ENCODE measurements at places on chromosomes 5 and 9. TPM values are rescaled to one million over a fixed set of nuclear protein-coding genes. Genes with fewer than 3 reads are reported as not detected.

Gene F2RL2
- total RNA-seq, result 21.7 TPM

Gene MRPL36
- total RNA-seq, result 85.9 TPM

Gene AJM1
- 0.18 TPM for total RNA-seq

DNA sequence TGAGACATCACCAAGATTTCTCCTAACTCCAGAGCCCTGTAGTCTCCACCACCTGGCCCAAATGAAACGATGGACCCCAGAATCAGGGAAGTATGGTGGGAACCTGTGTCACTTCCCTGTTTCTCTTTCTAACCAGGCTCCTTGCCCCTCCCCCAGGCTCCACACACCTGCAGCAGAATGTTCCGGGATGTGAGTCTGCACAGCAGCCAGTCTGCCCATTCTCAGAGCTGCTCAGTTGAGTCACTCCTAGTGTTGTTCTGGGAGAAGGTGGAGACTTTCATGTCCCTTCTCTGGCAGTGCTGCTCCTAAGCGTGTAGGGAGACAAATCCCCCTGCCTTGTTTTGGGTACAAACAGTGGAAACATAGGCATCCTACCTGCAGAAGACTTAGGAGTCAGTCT, 76.0 kb upstream of the XPA start:
- H3K4me3 ChIP-seq, result no peak overlapping the region
- H3K27ac ChIP-seq, result no peak overlapping the region
- DNase-seq, result no peak

- H3K27ac ChIP-seq, result peak overlapping the region; percentile 59
- peaks cover 47% of the 10 kb centered on the region for H3K36me3 ChIP-seq
- DNase-seq, result no peak
- no peaks in the 10 kb centered on the region for H3K27me3 ChIP-seq
- H3K4me3 ChIP-seq, result peak overlapping the region; percentile 76
- peaks cover 9% of the 10 kb centered on the region for H3K4me1 ChIP-seq
Observed at GRCh38 chr9:136399176-136400037, 563 bp downstream of the SNAPC4 start.

GRCh38 chr9:7130266-7130820, 372.6 kb downstream of the KDM4C start:
- H3K4me1 ChIP-seq, result no peaks in the 10 kb centered on the region
- no peak overlapping the region for H3K27ac ChIP-seq
- no peak overlapping the region for H3K4me3 ChIP-seq
- DNase-seq, result no peak

DNA sequence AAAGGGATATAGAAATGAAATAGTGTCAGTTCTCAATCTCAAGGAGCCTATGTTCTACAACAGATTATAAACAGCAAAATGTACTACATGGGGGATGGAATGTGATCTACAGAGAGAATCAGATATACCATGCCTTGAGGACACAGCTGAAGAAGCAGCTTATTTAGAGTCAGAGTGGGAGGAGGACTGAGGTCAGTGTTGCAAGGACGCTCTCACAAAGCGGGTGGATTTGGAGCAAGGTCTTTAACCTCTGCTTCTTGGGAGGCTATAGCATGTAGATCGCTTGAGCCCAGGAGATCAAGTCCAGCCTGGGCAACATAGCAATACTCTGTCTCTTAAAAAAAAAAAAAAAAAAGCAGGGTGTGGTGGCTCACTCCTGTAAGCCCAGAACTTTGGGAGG, 32.8 kb upstream of the PLIN2 start:
- no peaks in the 10 kb centered on the region for H3K36me3 ChIP-seq
- no peak for DNase-seq
- no peak overlapping the region for H3K4me3 ChIP-seq
- H3K27me3 ChIP-seq, result no peaks in the 10 kb centered on the region
- peaks cover 9% of the 10 kb centered on the region for H3K4me1 ChIP-seq
